GM03348 (cell line): ENCODE measurements at places on chromosomes 6 and 20.

- no peak for DNase-seq
Observed at GRCh38 chr20:54510541-54511129, 35.2 kb downstream of the DOK5 start.

- DNase-seq: peak; percentile 76
Observed at GRCh38 chr6:150169609-150170008, 26.8 kb downstream of the PPP1R14C start.

- no peak for DNase-seq
Observed at GRCh38 chr6:90811596-90812226, 224.8 kb upstream of the MAP3K7 start.

DNA sequence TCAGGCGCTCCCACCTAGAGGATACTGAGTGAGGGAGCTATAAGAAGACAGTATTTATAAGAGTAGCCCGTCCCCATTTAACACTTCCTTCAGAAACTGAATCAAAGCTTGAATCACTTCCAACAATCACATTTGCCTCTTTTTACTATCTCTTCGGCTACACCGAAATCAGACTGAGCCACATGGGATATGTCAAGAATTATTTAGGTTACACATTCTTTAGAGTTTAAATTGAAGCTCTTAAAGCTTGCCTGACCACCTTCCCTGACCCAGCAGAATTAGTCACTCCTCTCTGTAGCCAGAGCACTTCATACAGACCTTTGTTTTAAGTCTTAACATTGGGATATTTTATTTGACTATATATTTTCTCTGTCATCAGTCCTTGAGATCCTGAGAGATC, 163.7 kb downstream of the MAFB start:
- DNase-seq: no peak

DNA sequence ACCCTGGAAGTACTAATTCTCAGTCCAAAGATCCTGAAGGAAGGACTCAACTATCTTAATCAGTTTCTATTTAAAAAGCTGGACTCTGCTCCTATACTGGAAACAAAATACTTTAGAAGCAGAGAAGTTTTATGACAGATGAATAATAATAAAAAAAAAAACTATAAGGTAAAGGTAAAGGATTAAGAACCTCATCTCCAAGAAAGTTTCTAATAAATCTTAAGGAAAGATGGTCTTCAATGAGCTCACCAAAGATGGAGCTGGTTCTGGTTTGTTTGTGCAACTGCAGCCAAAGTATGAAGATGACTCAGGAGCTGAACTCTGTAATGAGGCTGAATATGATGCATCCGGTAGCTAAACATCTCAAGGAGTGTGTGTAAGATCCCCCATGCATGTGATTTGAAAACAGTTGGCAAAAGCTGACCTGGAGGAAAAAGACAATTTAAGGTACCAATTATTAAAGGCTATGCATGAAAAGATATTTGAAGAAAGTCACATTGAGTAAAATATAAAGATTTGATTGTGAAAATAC, 25.2 kb downstream of the MED23 start:
- DNase-seq: peak; percentile 72

DNA sequence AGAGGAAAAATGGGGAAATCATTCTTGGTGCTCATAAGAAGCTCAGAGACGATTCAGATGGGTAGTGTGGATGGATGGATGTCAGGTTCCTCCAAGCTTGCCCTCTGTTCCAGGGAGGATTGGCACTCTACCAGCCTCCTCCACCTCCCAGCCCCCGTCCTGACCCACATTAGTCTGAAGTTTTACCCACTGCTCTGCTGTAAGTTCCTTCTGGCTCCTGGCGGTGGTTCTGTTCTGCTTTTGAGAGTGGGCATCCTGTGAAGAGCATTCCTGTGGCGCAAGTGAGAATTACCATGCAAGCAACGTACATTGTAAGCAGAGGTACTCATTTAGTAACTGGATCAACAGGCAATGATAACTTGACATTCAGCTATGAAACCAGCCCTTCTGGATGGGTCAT, 103.4 kb downstream of the SYNDIG1 start:
- no peak for DNase-seq

GRCh38 chr20:1576641-1577040, 19.1 kb upstream of the SIRPD start:
- DNase-seq: peak; percentile 1

GRCh38 chr20:43006651-43007375, 182.9 kb downstream of the PTPRT start:
- DNase-seq: no peak

DNA sequence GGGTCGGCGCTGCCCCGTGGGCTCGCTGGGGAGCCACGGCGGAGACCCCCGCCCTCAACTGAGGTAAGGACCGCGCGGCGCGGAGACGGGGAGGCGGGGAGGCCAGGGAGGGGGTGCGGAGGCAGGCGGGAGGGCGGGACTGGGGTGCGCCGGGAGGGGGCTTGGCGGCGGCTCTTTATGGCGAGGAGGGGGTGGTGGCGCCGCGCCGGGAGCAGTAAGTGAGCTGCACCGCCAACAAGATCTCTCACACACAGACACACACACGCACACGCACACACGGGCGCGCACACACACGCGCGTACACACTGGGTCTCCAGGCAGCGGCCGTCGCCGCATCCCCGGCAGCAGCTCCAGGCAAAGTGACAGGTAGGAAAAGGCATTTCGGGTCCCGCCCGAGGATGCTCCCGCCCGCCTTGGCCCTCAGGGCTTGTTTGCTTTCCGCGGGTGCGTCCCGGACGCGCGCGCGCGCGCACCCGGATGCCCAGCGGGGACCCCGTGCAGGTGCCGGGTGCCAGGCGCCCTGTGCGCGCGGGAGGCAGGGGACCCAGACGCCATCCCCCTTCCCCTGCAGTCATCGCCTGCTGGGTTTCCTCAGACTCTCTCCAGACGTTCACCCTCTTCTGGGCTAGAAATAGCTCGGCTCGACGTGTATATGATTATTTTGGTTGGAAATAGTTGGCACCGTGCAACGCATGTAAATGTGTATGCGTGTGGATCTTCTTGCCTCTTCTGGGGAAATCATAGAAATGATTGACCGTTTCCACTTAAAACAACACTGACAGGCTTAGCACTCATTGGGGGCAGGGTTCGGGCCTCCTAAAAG, at the start of gene PLCB4:
Gene PLCB4 (plus strand): TSS at position 247 of the 823 bp plus-strand sequence. CDS start 238,728 bp downstream, outside the sequence.
- peak; percentile 60 for DNase-seq

- DNase-seq: no peak
Observed at GRCh38 chr6:67287566-67287965, 1347.5 kb upstream of the ADGRB3 start.

GRCh38 chr6:142927271-142927580, 17.8 kb downstream of the HIVEP2 start:
- no peak for DNase-seq

GRCh38 chr20:25258828-25259227, 10.9 kb downstream of the PYGB start:
- no peak for DNase-seq

DNA sequence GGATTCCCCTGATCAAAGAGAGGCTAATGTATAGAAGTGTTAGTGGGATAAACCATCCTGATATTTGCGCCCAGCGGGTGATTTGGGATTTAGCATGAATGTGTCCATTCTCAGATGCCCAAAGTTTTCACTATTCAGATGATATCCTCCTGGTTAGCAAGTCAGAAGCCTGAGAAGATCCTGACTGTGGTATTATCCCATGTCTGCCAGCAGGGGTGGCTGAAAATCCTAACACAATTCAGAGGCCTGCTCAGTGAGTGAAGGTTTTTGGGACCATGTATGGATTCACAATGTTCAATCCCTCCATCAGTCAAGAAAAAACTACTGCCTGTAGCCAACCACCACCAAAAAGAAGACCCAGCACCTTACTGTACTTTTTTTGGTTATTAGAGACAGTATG, 34.1 kb upstream of the SPACA1 start:
- DNase-seq: no peak
